Hepatic stellate cell (primary cell): ENCODE measurements at places on chromosomes 4 and X.
A peak's percentile ranks its signal among the peaks of the same experiment; 100 is the strongest.

DNA sequence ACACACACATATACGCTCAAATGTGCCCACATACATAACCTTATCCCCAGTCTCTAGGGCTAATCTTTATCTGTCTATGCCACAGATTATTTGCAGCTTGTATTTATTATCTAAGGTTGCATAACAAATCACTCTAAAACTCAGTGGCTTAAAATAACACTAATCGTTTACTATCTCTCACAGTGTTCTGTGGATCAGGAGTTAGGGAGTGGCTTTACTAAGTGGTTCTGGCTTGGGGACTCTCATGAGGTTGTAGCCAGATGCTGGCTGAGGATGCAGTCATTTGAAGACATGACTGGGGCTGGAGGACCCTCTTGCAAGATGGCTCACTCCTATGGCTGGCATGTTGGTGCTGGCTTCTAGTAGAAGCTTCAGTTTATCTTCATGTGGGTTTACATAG lies 68.5 kb upstream of the LNX1 start:
- DNase-seq = no peak

DNA sequence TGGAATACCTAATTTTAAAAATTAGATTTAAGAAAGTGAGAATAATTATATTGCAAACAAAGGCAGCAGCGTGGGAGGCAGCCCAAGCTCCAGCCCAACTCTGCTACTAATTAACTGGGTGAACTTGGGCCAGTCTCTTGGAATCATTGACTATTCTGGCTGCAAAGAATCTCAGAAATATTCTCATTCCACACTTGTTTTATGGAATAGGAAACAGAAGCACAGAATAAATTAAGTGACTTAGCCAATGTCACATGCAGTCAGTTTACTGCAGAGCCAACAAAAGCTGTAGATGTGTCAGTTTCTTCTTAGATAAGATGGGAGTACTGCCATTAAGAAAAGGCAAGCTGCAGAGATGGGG lies 132.6 kb upstream of the FAM9B start:
- DNase-seq = no peak

DNA sequence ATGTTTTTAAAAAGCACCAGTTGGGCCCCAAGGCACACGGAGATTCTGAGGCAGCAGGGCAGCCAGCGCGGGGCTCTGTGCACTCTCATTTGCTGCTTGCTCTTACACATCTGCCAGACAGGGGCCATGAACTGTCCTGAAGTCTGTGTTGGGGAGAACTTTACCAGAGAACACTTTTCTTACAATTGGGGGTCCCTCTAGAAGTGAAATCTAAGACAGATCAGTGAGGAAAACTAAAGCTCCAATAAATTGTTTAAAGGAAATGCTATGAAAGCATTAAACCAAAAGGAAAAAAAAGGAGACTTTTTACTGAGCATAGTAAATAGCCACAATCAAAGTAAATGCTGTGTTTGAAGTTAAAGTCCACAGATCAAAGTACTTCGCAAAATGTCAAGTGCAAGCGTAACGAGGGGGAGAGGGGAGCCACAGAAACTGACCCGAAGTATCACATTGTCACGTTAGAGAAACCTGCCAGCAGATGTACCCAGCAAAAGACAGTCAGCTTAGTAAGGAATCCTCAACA lies 37.8 kb downstream of the SORBS2 start:
- no peak for DNase-seq

DNA sequence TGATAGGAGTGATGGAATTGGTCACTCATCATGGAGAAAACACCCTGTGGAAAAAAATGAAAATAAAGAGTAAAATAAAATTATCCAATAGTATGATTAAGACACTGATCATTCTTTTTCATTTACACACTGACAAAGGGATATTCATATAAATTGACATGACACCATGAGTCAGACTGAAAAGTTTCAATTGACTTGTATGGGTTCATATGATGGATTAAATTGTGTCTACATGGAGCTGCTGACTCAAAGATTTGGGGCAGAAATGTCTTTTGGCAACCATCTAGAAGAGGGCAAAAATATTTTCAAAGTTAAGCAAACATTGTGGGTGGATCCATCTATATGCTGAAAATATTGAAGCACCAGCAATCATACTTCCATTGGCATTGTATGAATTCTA lies 153.4 kb upstream of the PPP3CA start:
- DNase-seq = no peak

GRCh38 chr4:77145842-77146185 lies 11.2 kb upstream of the CCNG2 start:
- DNase-seq = no peak

DNA sequence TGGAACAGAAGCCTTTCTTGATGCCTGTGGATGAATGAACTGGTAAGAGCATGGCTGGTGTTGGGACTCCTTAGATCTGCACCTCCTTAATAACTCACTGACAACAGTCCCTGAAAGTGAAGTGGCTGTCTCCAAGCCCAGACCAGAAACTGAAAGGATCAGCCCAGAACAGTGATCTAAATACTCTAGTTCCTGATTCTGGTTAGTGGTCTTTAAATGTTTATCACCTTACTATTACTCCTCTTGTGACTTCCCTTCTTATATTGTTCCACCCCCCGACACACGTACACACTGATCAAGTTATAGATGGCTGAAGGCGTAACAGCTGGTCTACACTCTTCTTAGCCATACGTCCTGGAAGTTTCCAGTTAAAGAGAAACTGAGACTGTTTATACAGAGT lies 33.8 kb upstream of the ARMCX2 start:
- DNase-seq = no peak

DNA sequence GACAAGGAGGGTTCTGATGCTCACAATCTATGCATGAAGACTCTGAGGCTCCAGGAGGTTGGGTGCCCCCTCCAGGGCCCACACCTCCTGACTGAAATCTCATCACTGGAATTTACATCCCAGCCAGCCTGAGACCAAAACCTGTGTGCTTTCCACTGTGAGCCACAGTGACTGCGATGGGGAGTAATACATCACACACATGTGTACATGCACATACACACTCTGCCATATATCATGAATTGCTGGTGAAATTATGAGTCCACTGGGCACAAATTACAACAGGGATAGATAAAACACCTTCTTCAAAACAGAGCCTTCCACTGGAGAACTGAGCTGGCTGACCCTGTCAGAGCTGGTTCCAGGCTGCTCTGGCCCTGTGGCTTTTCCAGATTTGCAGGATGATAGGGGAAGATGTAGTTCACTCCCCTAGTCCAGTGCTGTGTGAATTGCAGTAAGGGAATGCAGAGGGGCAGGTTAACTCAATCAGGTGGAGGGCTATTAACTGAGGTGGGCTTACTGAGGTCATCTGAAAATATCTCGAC lies 35.8 kb upstream of the MSX1 start:
- no peak for DNase-seq

GRCh38 chr4:114272226-114272625 lies 292.8 kb upstream of the ARSJ start:
- peak; percentile 4 for DNase-seq

GRCh38 chrX:129746557-129747470 lies 8.0 kb downstream of the XPNPEP2 start:
- DNase-seq = no peak

DNA sequence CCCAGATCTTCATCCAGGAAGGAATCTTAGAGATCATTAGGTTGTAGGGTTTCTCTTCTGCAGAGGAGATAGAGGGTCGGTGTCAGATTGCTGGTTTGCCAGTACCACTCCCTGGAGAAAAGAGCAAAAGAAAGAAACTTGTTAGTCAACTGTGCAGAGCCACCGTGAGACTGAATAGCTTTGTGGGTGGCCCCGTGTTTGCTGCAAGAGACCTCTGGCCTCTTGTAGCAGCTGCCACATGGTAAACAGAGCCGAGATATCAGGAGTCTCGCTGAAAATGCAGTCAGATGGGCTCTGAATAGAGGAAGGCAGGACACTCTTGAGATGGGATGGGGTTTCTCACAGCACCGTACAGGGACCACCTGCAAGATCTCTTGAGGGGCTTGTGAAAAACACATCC lies 149.7 kb downstream of the PTTG2 start:
- no peak for DNase-seq

GRCh38 chr4:61866378-61867030 lies 666.4 kb downstream of the ADGRL3 start:
- DNase-seq = no peak
